ENCODE measurements at places on chromosomes 11 and 22.

DNA sequence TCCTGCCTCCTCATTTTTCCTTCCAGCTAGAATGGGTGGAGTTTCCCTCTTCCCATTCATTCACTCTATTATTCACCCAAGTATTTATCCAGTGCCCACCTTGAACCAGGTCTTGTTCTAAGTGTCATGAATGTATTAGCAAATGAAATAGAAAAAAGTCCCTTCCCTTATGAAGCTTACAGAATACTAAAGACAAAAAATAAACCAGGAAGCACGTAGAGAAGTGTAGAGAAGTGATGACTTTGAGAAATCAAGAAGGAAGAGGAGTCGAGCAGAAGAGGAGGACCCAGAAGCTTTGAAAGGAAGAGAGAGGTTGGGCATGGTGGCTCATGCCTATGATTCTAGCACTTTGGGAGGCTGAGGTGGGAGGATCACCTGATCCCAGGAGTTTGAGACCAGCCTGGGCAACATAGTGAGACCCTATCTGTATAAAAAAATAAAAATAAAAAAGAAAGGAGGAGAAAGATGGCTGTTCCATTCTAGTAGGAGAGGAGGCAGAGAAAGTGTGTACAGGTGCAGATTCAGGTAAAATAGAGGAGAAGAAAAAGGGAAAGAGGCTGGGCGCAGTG is 17.1 kb upstream of the SYVN1 start:
- no peak for DNase-seq

GRCh38 chr11:69909561-69910518 is 90.6 kb upstream of the FGF3 start:
- no peak for DNase-seq

DNA sequence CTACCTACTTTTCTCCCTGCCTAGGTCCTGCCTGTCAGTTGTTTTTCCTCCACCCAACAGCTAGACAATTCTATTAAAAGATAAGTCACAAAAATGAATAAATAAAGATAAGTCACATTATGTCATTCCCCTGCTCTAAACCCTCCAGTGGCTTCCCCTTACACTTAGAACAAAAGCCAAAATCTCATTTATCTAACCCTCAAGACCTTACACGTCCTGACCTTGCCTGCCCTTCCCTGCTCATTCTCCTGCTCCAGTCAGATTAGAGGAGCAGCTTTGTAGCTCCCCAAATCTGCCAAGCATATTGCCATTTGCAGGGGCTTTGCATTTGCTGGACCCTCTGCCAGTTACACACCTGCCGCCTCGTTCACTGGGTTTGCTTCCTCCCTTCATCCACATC is 16.7 kb downstream of the KREMEN1 start:
- DNase-seq, result no peak

GRCh38 chr22:29443861-29444792 is 5.7 kb downstream of the RFPL1 start:
- no peak for DNase-seq

DNA sequence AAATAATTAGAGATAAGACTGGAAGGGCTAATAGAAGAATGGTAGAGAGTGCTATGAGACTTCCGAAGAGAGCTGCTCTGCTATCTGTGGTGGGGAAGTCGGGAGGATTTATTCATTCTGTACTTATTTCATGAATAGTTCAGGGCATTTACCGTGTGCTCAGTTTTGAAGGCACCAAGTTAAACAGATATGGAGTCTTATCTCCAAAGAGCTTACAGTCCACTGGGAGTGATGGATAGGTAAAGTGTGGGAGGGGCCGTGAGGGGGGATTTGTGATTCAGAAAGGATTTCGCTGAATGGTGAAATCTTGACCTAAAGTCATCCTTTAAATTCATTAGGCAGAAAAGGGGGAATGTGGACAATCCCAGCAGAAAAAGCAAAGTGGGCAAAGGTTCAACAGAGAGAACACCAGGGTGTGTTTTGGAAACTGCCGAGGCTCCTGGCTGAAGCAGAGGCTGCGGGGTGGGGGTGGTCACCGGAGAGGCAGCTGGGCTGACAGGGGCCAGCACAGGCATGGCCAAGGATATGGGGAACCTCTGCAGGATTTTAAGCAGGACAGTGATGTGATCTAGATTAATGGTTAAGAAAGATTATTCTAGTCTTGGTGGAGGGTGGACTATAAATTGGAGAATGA is 91.2 kb downstream of the UBASH3B start:
- no peak for DNase-seq

- no peak for DNase-seq
Observed at GRCh38 chr11:60849641-60850520, 5.9 kb downstream of the PTGDR2 start.

- DNase-seq, result no peak
Observed at GRCh38 chr11:132814410-132814809, 717.9 kb downstream of the OPCML start.

DNA sequence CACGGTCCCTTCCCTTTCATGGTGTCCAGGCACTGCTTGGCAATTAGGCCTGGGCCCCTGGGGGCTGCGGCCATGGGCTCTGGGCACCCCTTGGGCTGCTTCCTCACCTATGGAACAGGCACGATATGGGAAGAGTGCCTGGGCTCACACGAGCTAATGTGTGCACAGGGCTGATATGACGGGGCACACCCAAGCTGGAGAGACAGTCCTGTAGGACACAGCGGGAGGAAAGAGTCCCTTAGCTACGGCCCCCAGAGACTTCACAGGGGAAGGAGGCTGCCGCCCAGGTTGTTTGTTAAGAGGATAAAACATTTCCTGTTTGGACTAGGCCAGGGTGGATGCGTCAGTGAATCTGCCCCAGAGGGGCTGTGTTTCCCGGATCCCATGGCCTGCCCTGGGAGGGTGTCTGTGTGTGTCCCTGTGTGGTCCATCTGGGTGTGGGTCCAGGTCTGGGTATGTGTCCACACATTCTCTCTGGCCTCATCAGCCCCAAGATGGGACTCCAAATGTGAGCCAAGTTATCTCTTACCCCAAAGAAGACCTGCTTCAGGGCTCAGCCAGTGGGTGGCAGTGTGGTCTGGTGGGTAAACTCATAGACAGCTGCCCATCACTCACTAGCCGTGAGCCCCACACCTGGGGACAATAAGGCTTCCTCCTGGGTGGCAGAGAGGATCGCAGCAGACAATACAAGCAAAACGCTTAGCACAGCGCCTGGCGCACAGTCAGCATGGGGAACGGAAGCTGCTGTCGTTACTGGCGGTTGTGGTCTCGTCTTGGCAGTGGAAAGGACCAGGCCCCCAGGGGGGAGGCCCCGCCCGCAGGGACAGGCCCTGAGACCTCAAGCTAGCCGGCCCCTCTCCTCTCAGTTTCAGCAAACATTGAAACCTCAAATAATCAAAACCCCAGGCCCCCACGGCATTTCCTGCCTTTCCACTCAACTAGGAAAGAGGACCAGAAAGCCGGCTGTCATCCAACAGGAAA is 3.2 kb upstream of the EMID1 start:
- DNase-seq, result no peak

DNA sequence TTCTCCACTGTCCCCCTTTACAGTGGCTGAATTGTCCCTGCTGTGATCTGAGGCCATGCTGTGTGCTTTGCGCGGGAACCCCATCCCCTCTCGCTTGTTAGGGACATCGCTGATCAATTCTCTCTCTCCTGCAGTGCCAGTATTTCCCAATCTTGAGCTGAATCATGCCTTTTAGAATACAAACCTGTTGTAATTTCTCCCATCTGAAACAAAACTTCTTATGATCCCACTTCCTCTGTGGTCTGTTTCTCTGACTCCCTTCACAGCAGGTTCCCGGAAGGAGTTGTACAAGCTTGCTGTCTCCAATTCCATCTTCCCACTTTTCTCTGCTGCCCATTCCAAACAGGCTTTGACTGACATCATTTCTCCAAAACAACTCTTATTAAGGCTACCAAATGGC is 16.8 kb downstream of the ADAMTS15 start:
- DNase-seq, result no peak

DNA sequence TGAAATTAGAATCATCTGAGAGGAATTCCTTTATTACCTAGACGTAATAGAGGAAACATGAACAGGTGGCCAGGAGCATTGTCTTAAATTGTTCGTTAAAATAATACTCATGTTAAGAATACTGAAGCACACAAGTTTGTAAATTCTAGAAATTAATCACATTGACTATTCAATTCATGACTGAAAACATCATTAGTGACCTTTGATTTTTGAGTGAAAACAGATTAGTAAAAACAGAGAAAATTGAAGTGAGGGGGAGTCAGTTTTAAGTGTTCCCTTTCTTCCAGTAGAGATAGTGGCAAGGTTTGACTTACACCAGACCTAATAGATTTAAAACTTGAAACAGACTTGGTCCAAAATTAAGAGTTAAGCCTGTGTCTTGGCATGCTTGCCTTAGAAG is 1.4 kb downstream of the ZFP91 start:
- no peak for DNase-seq

- peak; percentile 41 for DNase-seq
Observed at GRCh38 chr22:36585841-36586240, 56.9 kb upstream of the EIF3D start.

DNA sequence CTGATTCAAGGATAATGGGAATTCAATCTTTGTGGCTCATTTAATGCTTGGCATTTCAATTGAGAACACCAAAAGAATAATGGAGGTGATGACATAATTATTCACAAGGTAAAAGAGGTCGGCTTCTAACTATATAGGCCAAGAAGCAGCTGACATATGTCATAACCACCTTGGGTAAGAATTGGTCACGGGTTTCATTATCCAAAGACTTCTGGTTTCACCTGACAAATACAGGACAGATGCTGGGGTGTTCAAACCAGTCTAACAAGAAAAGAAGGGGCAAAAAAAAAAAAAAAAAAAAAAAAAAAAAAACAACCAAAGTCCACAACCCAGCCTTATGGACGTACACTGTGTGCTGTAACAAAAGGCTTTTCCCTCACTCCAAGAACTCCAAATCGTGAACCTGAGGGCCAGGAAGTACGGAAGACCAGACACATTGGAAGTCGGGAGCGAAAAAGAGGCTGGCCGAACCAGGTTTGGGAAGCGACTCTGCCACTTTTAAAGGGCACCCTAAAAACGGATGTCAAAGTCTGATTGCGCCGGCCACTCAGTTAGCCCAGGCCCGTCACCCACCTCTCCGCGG is 385 bp downstream of the HARBI1 start:
- no peak for DNase-seq

- DNase-seq, result no peak
Observed at GRCh38 chr11:44887636-44888035, 63.0 kb downstream of the TP53I11 start.

- DNase-seq, result no peak
Observed at GRCh38 chr11:85815186-85815931, 4.4 kb upstream of the SYTL2 start.

DNA sequence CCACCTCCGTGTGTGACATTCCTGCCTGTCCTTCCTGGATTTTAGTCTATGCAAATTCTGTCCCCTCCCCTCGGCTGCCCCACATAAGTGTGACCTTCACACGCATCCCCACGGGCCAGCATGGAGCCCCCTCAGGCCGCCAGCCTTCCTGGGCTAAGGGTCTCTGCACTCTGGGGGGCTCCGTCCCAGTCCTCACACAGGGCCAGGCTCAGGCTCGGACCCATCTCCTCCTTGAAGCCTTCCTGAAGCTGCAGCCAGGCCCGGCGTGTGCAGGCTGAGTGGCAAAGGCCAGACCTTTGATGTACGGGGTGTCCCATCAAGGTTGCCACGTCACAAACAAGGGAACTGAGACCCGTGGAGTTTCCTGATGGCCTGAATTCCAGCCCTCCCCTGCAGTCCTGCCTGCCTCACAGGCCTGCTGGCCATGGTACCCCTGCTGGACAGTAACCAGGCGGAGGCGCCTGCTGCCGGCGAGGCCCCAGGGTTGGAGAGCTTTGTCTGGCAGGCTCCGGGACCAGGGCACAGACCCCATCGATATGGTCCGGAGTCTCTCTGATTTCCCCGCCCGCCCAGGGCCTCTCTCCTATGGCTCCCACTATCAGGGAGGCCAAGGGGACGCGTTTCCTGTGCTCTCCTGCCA is 791.7 kb downstream of the BRD1 start:
- no peak for DNase-seq

GRCh38 chr22:17120281-17120680 is 879 bp downstream of the TMEM121B start:
- DNase-seq, result no peak

DNA sequence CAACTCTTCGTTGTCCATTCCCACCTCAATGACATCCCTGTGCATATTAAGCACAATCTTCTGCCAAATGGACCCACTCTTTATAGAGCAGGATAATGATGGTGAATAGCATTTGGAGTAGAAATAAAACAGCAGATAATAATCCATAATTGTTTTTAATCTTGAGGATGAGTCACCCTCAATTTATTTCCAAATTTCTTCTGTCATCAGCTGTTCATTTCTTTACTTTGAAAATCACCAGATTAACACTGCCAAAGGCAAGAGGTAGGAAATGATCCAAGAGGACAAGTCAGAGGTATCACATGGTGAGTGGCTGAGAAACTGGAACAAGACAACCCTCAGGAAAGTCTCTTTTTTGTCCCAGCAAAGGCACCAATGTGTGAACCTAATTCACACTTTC is 7.3 kb upstream of the AMBRA1 start:
- no peak for DNase-seq

- DNase-seq, result no peak
Observed at GRCh38 chr22:28882545-28882877, 861 bp upstream of the ZNRF3 start.

DNA sequence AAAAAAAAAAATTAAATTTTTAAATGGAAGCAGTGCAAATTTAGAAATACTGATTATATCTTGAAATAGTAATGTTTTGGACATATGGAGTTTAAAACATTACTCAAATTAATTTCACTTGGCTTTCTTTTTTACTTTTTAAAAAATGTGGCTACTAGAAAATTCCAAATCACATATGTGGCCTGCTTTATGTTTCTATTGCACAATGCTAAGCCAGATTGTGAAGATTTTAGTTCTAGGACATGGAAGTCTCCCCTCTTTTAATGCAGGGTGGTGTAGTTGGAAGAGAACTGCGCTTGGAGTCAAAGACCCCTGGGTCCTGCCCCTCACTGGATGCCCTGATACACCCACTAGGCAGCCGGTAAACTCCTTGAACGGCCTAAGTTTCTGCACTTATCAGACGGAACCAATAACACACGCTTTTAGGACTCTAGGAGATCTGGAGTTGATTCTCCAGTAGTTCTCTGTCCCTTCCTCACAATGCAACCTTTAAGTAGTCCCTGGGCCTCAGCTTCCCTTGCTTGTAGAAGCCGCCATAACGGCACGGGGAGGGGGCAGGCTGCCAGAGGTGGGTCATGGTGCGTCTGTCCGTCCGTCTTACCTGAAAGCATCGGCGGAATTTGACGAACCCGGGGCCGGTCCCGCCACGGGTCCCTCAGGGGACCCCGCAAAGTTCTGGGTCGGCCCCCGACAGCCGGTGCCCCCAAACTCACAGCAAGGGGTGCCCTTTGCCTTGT is 505 bp downstream of the FAM227A start:
- no peak for DNase-seq

- no peak for DNase-seq
Observed at GRCh38 chr22:26725012-26725676, 67.8 kb downstream of the MIAT start.

- DNase-seq, result no peak
Observed at GRCh38 chr22:20545681-20546521, 38.5 kb downstream of the MED15 start.

- DNase-seq, result no peak
Observed at GRCh38 chr11:22471385-22471784, 133.2 kb downstream of the SLC17A6 start.

- DNase-seq, result no peak
Observed at GRCh38 chr22:31447337-31447736, 42.3 kb downstream of the EIF4ENIF1 start.

GRCh38 chr22:41873391-41873790 is 40.5 kb downstream of the SREBF2 start:
- no peak for DNase-seq

GRCh38 chr11:134514354-134514951 is 102.4 kb upstream of the B3GAT1 start:
- peak; percentile 14 for DNase-seq
